Activated CD4-positive, CD25-positive, alpha-beta regulatory T cell (primary cell): ENCODE measurements at places on chromosomes 5 and 9.
A peak's percentile ranks its signal among the peaks of the same experiment; 100 is the strongest.

GRCh38 chr5:161630948-161631347, 54.6 kb upstream of the GABRA6 start:
- DNase-seq, result no peak

GRCh38 chr5:73136055-73136562, 15.7 kb downstream of the TMEM171 start:
- DNase-seq, result no peak

DNA sequence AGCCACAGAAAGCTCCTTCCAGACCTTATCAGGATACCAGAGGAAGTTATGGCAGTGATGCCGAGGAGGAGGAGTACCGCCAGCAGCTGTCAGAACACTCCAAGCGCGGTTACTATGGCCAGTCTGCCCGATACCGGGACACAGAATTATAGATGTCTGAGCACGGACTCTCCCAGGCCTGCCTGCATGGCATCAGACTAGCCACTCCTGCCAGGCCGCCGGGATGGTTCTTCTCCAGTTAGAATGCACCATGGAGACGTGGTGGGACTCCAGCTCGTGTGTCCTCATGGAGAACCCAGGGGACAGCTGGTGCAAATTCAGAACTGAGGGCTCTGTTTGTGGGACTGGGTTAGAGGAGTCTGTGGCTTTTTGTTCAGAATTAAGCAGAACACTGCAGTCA, 70.8 kb upstream of the ENTREP1 start:
- no peak for DNase-seq

GRCh38 chr9:134405527-134405926, 79.3 kb downstream of the RXRA start:
- DNase-seq, result no peak

DNA sequence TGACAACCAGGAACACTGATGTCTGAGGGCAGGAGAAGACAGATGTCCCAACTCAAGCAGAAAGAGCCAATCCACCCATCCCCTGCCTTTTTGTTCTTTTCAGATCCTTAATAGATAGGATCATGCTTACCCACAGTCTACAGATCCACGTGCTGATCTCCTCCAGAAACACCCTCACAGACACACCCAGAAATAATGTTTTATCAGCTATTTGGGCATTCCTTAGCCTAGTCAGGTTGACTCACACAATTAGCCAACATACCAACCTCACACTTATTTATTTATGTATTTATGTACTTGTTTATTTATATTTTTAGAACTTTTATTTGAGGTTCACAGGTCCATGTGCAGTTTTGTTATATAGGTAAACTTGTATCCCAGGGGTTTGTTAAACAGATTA, 151.5 kb upstream of the IL12B start:
- DNase-seq, result no peak

- no peak for DNase-seq
These were observed at the start of gene PDLIM4 for GRCh38 chr5:132257131-132258101. Gene PDLIM4 (plus strand): TSS chr5:132257696. CDS start chr5:132257735, 39 bp downstream.

DNA sequence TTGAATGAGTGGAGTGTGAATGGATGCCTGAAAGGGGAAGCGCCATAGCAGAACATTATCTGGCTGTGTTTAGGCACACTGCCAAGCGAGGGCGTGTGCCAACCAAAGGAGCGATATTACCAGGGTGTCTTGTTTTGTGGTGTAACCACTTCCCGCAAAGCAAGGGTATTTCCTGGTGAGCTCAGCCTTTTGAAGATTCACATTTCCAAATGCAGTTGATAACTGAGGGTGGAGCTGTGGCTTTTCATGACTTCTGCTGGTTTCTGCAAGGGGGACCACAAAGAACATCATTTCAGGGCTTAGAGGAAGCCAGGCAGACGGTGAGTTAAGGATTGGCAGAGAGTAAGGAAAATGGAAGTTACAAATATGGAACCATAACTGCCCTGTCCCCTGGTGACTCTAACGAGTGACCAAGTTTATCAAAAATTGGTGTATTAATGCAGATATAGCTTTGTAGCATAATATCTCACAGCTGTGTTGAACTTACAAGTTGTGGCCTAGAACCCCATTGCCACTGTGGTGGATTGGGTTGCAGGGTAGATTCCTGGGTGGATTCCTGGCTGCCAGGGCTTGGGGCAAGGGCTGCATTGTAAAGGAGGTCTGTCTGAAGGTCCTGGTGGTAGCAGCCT, 71.4 kb downstream of the RALGPS1 start:
- DNase-seq, result peak; percentile 56
